ENCODE measurements at places on chromosomes 4 and X. TPM values are rescaled to one million over a fixed set of nuclear protein-coding genes. Genes with fewer than 3 reads are reported as not detected.

MAGEA4 gene
- not detected for total RNA-seq

PACRGL gene
- total RNA-seq = 19.0 TPM

LRAT gene
- not detected for total RNA-seq

PABPC1L2B gene
- not detected for total RNA-seq

CITED1 gene
- total RNA-seq = not detected

C4orf51 gene
- total RNA-seq = not detected

HELT gene
- total RNA-seq = not detected

LNX1 gene
- total RNA-seq = 3.0 TPM

FBXW7 gene
- 23.0 TPM for total RNA-seq

FAT4 gene
- 19.2 TPM for total RNA-seq

TBC1D1 gene
- 260 TPM for total RNA-seq

ARHGAP10 gene
- total RNA-seq = 28.9 TPM

LRBA gene
- 24.3 TPM for total RNA-seq

CSN3 gene
- total RNA-seq = not detected

IL2 gene
- total RNA-seq = not detected

PPEF2 gene
- total RNA-seq = not detected

TCEAL6 gene
- total RNA-seq = not detected

TMPRSS11F gene
- not detected for total RNA-seq

CT45A5 gene
- total RNA-seq = not detected

SHROOM4 gene
- total RNA-seq = 45.8 TPM

WFS1 gene
- total RNA-seq = 46.7 TPM

CXCL3 gene
- 4.1 TPM for total RNA-seq

QDPR gene
- total RNA-seq = 15.1 TPM

ADH1A gene
- total RNA-seq = not detected

SPP1 gene
- 0.10 TPM for total RNA-seq

MTTP gene
- total RNA-seq = not detected

GUCY1A1 gene
- 0.67 TPM for total RNA-seq

CFAP99 gene
- not detected for total RNA-seq

SPOCK3 gene
- total RNA-seq = not detected

MAB21L2 gene
- total RNA-seq = 0.20 TPM

SLITRK4 gene
- 6.7 TPM for total RNA-seq

PPEF1 gene
- total RNA-seq = not detected

HTT-AS gene
- total RNA-seq = not detected

PAGE2B gene
- total RNA-seq = not detected

FSTL5 gene
- not detected for total RNA-seq

FRMD7 gene
- not detected for total RNA-seq

CSAG2 gene
- not detected for total RNA-seq

Data from mammary microvascular endothelial cell (primary cell).